Endodermal cell (in vitro differentiated cells): ENCODE measurements at places on chromosomes 4 and X. TPM values are rescaled to one million over a fixed set of nuclear protein-coding genes. Genes with fewer than 3 reads are reported as not detected.

- no peak for DNase-seq
These were observed 85.8 kb downstream of the ARHGAP6 start for GRCh38 chrX:11579636-11580600.

GRCh38 chrX:132533409-132533808 lies 44.6 kb upstream of the MBNL3 start:
- no peak for DNase-seq

- DNase-seq, result no peak
These were observed 6.4 kb upstream of the BRWD3 start for GRCh38 chrX:80816051-80816450.

- no peak for DNase-seq
These were observed 43.5 kb upstream of the LAMP2 start for GRCh38 chrX:120512627-120513026.

DNA sequence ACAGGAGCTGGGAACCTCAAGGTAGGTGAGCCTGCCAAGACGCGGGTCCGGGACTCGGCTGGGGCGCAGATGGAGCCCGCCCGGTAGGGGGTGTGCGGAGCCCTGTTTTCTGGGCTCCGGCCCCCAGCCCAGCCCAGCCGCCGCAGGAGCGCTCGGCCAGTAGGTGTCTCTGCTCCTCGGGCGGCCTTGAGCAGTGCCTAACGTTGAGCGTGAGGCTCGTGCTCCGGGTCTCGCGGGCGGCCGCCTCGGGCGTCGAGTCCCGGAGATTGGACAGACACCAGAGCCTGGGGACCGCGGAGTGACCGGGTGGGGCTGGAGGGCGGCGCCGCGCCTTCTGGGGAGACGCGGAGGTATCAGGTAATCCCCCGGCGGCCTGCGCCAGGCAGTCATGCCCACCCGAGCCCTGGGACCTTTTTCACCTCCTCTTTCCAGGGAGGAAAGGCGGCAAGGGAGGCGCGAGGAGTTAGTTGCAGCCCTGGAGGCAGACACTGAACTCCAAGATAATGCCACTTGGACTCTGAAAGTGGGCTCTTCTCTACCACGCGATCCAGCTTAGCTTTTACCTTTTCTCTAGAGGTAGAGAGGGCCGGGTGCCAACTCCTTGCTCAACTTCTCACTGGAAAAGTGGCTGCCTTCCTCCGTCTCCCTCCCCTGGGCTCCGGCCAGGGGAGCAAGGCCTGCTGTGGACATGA lies 14.5 kb upstream of the FGG start:
- DNase-seq, result peak; percentile 93

DNA sequence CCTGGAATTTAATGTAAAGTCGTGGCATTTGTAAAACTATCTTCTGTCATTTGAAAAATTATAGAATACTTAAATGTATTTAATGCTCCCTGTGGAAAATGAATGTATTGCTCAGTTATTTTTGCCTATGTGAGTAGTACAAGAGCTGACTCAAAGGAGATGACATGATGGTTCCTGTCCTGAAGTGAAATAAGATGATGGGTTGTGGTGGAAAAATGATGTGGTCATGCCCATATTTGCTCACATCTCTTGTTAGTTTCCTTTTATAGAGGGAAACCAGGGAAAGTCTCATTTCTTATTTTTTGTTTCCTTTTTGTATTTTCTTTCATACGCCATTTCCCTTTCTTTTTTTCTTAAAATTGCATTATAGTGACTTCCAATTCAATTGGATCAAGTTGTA lies 23.7 kb downstream of the PLS3 start:
- no peak for DNase-seq

DNA sequence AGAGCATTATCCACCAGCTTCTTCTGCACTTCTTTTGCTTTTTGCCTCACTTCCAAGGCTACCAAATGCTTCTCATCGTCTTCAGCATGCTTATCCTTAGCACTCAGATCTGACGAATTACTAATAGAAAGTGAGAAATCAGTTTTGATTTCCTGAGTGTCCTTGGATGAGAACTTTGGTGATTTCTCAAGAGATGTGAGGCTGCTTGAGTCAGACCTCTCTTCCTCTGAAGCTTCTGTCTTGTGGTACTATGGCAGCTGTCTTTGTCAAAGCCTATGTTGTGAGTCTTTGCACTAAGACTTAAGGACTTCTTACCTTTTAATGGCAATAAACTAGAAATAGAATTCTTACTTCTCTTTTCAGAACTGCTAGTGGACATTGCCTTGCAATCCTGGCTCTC lies 169.9 kb downstream of the CPE start:
- no peak for DNase-seq

GRCh38 chr4:105061731-105062130 lies 84.9 kb upstream of the TET2 start:
- DNase-seq, result no peak

DNA sequence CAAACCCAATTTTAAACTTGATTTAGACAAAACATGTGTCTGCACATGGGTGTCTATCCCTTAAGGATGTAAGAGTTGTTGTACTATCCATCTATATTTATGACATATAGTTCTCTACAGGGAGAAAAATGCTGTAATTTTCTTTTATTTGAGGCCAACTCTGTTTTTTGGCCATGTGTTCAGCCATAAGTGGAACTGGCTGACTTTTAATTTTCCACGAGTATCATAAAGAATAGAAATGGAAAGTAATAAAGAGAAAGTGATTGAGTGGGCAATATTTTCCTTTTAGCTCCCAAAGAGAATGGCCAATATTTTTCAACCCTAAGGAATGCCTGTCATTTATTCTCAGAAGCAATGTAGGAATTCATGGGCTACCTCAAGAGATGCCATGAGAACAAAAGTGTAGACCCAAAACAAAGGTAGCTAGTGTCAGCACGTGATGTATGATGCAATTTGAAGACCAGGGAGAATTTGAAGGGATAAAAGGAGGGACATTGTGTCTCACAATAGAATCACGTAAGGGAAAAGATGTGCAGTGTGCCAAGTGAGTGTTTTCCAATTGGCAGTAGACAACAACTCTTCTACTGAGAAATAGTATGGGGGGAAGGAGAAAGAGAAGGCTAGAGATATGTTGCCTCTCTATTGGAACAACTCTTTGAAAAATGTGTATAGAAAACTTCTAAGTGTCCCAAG lies 27.8 kb upstream of the MXRA5 start:
- no peak for DNase-seq

DNA sequence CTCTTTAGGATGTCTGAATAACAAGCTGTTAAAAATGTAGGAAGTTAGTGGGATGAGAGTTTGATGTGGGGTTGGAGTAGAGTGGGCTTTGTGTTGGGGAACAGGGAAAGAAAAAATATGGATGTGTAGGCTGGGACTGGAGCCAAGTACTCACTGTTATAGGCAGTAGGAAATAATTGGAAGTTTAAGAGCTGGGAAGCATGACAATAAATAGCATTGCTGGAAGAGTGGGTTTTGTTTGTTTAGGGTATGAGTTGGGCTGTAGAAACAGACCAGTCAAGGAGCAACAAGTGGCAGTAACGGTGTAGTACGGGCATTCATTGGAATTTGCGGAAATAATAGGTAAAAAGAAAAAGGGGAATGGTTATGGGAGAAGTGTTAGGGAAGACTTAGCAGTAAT lies 81.6 kb downstream of the KDM6A start:
- no peak for DNase-seq

GRCh38 chr4:89439533-89439932 lies 131.9 kb upstream of the GPRIN3 start:
- no peak for DNase-seq

- no peak for DNase-seq
These were observed 7.0 kb upstream of the BEND4 start for GRCh38 chr4:42159271-42160001.

SYN1 gene
- total RNA-seq, result 4.9 and 7.3 TPM in 2 replicates

- no peak for DNase-seq
These were observed 23.0 kb downstream of the HTRA3 start for GRCh38 chr4:8292478-8293107.

FBXW7 gene
- total RNA-seq, result 26.8 to 39.1 TPM (median 34.4 TPM) in 3 replicates
